ENCODE measurements at places on chromosomes 11 and 22.
A peak's percentile ranks its signal among the peaks of the same experiment; 100 is the strongest.

GRCh38 chr11:124837491-124837856 lies 27.8 kb upstream of the ROBO3 start:
- DNase-seq = peak; percentile 22

- no peak for DNase-seq
Observed at GRCh38 chr22:22789233-22789921, 98.2 kb upstream of the IGLL5 start.

DNA sequence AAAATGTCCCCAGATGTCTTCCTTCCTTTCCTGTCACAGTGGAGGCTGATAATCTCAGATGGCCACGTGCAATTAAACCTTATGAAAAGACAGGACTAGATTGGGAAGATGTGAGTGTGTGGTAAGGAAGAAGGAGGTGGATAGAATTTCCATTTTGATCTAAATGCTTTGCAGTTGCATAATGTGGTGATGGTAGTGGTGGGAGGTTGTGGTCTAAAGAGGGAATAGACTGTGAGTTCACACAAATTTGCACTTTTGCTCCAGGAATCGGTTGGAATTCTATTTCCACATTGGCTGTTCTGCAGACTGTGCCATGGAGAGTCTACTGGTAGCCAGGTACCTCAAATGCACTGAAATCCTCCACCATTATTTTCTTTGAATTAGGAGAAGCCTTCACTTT lies 93.3 kb downstream of the ZBTB16 start:
- no peak for DNase-seq

DNA sequence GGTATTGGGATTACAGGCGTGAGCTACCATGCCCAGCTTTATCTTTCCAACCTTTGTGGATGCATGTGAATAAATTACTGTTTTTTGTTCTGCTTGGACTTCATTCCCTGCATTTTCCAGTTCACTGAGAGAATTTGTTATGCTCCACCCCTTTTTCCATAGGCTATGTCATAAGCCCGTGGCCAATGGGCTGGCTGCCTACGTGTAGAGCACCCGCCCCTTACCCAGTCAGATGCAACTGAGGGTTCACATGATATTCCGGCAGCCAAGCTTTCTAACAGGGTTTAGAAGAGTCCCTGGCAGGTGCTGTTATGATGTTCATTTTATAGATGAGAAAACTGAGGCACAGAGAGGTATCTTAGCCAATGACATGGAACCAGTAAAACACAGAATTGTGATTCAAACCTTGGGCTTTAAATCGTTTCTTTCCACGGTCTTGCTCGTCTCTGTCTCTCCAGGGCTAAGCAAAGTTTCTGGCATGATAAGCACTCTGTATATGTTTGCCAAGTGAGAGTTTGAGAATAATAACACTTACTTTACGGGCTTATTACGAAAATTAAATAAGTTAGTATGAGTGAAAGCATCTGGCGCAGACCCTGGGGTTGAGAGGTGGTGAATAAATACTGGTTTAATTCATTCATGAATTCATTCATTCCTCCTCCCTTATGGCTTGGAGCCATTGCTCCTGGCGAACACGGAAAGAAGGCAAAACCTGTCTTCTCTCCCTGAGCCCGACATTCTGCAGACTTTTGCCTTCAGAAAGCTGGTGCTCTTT lies 42.4 kb upstream of the RASD2 start:
- DNase-seq = no peak

DNA sequence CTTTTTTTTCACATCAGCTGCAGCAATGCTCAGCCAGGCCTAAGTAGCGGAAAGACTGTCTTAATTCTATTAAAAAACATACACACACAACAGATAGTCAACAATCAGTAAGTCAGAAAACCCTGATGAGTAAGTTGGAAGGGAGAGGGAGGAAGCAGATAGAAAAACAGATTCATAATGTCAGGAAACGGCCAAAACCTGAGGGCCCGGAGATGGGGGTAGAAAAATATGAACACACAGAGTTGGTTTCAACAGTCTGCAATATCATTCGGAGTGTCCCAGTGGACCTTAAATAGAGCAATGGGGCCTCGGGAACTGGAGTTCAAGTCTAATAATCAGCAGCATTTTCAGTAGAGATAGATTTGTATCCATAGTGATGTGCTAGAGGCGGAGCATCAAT lies 14.8 kb downstream of the LRRC55 start:
- DNase-seq = no peak

- DNase-seq = no peak
Observed at GRCh38 chr11:75759832-75760231, 8.7 kb upstream of the DGAT2 start.

DNA sequence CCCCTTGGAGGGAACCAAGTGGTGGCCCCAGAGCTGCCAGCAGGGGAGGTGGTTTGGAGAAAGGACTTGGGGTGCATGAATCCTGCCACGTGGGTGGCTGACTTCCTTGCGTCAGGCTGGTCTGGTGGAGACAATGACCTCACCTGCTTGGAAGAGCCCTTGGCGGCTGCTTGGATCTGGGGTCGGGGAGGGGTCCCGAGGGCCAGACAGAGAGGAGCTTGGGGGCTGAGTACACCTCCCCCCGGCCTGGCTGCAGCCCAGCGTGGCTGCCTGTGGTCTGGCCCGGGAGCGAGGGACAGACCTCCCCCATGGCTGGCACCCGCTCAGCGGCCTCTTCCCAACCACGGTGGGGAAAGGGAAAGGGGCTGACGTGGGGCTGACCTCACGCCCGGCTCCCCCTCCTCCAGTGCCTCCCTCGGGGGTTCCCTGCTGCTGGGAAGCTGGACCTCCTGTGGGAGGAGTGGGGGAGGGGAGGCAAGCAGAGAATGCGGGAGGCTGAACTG lies 13.8 kb downstream of the LIF start:
- DNase-seq = no peak

DNA sequence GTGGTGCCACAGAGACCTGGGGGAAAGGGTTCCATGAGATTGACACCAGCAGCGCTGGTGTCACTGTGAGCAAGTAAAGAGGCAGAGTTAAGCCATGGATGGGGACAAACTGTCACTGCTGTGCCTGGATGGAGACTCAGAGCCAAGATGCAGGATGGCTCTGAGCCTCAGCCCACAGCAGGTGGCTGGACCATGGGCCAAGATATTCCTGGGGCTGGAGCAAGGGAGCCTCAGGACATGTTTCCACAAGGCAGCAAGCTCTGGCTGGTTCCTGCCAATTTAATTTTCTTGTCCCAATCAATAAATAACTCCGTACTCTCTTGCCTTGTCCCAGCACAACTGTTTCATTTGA lies 23.0 kb downstream of the MYO18B start:
- DNase-seq = no peak

DNA sequence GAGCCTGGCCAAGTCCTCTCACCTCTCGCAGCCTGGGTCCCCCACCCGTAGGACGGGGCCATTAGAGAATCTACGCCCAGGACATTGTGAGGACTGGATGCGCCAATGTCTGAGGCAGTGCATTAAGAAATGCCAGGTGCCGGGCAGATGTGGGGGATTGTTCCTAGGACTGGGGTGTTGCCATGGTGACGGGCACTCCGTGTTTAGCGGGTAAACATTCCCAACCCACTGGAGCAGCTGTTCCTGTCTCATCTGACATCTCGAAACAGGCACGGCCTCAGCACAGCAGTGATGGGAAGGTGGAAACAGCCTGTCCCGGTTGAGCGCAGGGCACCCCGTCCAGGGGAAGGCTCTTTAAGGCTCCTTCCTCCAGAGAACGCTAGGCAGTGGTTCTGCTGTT lies 99.6 kb upstream of the RTL6 start:
- peak; percentile 94 for DNase-seq

GRCh38 chr11:86214710-86215109 lies 29.8 kb upstream of the EED start:
- DNase-seq = no peak

DNA sequence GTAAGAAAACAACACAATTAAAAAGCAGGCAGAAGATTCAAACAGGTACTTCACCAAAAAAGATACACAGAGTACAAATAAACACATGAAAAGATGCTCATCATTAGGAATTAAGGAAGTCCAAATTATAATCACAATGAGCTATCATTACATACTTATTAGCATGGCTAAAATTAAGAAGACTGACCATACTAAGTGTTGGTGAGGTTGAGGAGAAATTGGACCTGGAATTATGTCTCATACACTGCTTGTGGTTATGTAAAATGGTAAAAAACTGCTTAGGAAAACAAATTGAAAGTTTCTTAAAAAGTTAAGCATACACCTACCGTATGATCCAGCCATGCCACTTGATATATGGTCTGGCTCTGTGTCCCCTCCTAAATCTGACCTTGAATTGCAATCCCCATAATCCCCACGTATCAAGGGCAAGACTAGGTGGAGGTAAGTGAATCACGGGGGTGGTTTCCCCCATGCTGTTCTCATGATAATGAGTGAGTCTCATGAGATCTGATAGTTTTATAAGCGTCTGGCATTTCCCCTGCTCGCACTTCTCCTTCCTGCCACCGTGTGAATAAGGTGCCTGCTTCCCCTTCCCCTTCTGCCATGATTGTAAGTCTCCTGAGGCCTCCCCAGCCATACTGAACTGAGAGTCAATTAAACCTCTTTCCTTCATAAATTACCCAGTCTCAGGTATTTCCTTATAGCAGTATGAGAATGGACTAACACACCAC lies 4.8 kb downstream of the SAAL1 start:
- no peak for DNase-seq

DNA sequence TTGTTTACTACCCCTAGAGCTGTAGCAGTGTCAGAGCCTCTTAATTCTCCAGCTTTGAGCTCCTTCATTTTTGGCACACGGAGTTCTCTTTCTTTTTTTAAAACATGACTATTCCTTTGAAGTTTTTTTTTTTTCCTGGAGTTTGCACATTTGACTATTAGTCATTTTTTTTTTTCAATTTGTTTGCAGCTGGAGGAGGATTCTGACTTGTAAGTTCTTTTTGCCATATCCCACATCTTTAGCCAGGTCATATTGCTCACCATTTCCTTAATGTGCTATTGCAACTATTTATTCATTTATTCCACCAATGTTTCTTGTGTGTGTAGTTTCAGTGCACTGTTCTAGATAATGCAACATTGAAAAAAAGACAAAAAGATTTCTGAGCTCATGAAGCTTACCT lies 166.3 kb upstream of the ARHGAP20 start:
- DNase-seq = no peak

- DNase-seq = no peak
Observed at GRCh38 chr11:41970681-41971080, 511.2 kb upstream of the LRRC4C start.

DNA sequence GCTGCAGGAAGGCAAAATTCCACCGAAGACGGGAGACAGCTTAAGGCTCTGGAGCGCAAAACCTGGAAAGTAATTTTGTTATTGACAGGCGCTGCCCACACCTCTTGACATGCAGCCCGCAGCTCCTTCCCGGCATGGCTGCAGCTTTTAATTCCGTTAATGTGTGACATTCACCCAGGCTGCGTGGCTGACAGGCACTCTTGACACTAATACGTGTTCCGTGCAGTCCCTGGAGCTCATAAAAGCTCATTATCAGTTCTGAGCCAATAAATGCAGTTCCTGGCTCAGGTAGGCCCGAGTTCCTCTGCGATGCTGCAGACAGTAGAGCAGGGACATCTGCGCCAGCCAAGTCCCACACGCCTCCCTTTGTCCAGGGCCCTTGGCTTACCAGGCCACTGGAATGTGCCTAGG lies 34.8 kb downstream of the TSPAN18 start:
- no peak for DNase-seq

DNA sequence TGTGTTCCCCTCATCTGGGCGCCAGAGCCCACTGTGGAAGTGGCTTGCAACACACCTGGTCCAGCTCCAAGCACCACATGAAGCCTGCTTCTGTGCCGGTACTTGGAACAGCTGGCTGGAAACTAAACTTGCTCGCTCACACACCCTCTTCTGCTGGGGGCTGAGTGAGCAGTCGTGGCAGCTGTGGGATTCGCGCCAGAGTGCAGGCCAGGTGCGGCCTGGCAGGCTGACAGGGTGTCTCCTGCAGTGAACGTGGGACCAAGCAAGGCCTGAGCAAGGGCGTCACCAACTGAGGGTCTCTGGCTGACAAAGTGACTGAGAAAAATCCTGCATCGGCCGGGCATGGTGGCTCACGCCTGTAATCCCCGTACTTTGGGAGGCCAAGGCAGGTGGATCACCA lies 15.2 kb downstream of the SMC1B start:
- DNase-seq = no peak

DNA sequence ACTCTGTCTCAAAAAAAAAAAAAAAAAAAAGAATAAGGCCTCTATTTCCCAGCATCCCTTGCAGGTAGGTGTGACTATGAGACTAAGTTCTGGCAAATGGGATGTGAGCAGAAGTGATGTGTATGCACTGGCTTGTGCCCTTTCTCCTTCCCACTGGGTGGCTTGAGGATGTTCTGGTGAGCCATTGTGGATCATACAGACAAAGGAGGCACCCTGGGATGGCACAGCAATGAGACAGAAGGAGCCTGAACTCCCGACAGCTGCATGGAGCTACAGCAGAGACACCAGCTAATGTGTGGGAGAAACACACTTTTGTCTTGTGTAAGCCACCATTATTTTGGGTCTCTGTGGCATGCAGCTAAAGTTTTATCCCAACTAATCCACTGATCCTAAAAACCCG lies 10.6 kb upstream of the SORL1 start:
- no peak for DNase-seq

DNA sequence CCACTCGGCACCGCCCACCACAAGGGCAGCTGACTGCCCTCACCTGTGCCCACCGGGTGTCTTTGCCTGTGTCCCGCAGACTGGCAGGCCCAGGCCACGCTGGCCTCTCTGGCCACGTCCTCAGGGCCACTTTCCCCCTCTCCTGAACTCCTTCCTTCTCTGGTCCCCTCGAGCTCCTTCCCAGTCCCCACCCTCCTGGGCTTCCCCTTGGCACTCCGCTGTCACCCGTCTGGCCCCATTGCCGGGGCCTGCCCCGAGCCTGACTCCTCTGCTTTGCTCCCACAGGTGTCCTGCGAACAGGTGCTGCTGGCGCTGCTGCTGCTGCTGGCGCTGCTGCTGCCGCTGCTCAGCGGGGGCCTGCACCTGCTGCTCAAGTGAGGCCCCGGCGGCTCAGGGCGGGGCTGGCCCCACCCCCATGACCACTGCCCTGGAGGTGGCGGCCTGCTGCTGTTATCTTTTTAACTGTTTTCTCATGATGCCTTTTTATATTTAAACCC lies 14.2 kb downstream of the MCAT start:
- DNase-seq = no peak

DNA sequence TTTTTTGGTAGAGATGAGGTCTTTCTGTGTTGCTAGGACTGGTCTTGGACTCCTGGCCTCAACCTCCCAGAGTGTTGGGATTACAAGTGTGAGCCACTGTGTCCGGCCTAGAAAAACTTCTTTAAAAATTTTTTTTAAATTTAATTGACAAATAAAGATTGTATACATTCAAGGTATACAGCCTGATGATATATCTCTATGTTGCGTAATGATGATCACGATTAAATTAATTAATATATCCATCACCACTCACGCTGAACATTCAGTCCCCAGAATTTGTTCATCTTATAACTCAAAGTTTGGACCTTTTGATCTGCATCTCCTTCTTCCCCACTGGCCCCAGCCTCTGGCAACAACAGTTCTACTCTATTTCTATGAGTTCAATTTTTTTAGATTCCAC lies 27.2 kb downstream of the VSTM5 start:
- no peak for DNase-seq

GRCh38 chr11:64598106-64598796 lies 7.2 kb downstream of the SLC22A12 start:
- DNase-seq = no peak

GRCh38 chr22:24695060-24695459 lies 79.5 kb downstream of the PIWIL3 start:
- no peak for DNase-seq
